ENCODE measurements at places on chromosomes 13 and 19.
A peak's percentile ranks its signal among the peaks of the same experiment; 100 is the strongest.

DNA sequence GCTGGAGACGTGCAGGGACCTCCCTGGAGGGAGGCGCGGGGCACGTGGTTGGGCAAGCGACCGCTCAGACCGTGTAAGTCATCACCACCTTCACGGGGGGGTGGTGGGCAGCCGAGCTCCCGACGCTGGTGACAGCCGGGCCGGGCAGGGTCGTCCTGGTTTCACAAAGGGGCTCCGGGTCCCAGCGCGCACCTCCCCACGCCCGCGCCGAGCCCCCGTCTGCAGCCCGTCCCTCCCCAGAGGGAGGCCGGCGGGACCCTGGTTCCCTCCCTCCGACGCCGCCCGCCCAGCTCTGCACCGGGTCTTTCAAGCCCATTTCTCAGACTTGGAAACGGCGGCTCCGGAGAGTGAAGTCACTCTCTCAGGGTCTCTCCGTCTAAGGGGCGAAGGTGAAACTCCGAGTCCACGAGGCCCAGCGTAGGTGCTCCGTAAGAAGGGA lies 729 bp upstream of the ARID3A start:
- peak; percentile 59 for DNase-seq

DNA sequence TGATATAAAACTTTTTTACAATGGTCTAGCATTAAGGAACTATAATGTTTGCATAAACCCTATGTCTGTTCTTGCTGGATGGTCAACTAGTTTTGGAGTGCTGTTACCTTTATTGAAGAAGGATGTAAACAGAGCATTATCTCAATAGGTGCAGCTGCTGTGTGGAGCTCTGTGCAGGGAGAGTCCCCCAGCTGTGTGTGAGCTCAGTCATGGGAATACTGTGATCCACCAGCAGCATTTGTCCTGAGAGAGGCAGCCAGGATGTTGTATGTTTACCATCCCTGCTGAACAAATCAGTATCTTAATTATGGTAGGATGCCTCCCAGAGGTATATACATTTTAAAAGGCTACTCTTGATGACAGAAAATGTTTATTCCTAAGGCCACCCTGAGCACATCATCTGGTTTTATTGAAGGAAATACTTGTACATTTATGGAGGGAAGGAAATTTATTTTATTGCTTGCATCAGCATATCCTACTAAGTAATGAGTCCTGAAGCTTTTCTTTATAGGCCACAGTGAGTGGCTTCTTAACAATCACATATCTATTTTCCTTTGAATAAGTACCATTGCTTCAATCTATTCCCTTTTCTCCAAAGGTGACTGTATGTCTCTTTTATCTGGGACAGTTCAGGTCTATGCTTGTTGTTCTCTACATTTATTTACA lies 11.7 kb downstream of the RAP2A start:
- DNase-seq: no peak

- DNase-seq: peak; percentile 69
Measured at GRCh38 chr13:102856557-102856956, 10.7 kb downstream of the ERCC5 start.

DNA sequence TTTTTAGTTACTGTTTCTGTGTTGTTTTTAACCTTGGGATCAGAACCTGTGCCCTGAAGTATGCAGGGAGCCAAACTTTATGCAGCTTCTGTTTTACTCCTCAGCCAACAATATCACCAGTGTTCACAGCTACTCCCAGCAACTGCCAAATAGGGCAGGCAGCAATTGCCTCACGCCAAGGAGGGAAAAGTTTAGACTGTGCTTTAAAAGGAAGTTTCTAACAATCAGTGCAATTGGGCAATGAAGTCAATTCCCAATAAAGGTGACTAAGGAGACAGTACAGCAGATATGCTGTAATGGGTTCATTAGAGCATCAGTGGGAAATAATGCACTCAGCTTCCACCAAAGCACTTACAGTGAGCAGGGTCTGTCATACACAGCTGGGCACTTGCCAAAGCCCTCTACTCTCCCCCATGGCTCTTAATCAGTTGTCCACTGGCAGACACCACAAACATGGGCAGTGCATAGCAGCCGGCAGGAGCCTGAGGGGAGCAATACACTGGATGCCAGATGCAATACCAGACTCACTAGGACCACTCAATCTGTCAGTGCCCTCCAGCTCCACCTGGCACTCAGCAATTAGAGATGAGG lies 19.3 kb downstream of the ENOX1 start:
- peak; percentile 6 for DNase-seq

GRCh38 chr13:30610311-30610710 lies 7.4 kb upstream of the USPL1 start:
- no peak for DNase-seq

GRCh38 chr13:89199138-89199537 lies 1528.0 kb downstream of the SLITRK5 start:
- DNase-seq: no peak

- DNase-seq: no peak
Measured at GRCh38 chr13:30042272-30042671, 191.9 kb upstream of the UBL3 start.

DNA sequence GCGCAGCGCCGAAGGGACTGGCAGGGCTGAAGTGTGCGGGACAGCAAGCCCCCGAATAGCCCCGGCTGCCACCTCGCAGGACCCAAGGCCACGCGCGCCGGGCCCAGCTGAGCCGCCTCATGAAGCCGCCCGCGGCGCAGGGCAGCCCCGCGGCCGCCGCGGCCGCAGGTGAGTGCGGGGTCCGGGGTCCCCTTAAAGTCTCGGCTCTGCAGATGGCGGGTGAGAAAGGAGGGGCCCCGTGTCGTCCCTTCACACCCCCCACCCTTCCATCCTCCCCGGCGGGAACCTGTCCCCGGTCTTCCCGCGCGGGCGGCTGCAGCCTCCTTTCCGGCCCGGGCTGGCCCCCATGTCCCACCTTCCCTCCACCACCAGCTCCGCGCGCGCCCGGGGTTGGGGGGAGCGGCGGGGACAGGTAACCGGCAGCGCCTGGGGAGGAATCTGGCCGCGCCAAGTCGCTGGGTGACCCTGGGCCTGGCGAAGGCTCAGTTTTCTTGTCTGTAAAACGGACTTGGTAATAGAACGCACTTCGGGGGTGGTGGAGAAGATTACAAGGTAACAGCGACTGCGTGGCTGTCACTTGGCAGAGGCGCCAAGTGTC lies 338 bp downstream of the RGCC start:
- DNase-seq: no peak

- peak; percentile 8 for DNase-seq
Measured at GRCh38 chr13:30580852-30581502, 36.7 kb upstream of the USPL1 start.

- DNase-seq: no peak
Measured at GRCh38 chr19:47819858-47820257, 1.9 kb upstream of the CRX start.
